ENCODE measurements at places on chromosomes 1 and 21.

DNA sequence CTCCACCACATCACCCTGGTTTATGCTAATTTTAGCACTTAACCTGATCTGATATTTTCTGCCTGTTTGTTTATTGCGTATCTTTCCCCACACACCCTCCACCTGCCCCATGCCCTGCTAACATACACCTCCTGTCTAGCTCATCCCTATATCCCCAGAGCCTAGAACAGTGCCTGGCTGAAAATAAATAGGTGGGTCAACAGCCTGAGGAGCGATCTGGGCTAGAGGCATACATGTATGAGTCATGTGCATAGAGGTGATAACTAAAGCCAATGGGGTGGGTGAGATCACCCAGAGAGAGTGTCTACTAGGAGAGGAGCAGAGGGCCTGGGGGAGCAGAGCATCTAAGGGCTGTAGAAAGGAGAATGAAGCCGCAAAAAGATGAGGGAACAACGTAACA, 2.7 kb downstream of the HTR1D start:
- DNase-seq: no peak

DNA sequence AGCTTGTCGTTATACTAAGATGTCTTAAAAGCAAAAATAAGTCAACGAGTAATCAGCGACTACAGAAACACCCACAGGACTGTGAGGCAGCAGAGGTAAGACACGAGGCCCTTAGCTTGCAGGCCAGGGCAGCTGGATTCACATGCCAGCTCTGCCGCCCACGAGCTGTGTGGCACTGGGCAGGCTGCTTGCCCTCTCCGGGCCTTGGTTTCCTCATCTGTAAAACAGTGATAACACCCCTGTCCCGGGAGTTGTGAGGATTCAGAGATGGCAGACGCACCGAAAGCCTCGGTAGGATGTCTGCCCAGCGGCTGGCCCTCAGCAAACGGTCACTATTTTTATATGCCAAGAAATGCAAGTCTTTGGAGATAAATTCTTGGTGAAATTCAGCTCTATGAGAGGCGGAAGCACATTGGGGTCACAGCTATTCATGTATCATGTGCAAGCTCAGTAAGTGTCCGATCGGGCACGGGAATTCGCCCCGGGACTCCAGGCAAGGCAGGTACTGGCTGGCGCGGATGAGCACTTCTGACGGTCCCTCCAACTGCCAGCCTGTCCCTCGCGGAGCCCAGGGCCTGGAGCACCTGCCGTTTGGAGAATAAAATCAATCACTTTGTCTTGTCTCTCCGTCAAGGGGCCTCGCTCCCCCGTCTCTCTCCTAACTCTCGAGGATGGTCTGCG, 1.1 kb downstream of the C2CD2 start:
- no peak for DNase-seq

DNA sequence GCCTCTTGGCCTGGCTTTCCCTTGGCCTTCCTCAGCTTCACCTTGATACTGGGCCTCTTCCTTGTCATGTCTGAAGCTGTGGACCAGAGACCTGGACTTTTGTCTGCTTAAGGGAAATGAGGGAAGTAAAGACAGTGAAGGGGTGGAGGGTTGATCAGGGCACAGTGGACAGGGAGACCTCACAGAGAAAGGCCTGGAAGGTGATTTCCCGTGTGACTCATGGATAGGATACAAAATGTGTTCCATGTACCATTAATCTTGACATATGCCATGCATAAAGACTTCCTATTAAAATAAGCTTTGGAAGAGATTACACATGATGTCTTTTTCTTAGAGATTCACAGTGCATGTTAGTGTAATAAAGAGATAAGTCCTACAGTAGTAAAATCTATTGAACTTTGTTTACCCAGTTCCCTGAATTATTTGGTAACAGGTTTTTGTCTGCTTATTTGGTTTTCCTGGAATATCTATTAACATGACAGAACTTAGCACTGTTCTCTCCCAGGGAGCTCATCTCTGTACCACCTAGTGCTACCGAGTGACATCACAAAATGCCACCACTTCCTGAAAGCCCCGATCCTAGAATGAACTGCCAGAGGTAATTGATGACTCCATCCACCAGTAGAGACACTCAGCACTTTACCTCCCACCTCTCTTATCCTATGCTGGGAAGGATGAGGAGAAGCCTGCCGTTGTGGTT, 22.2 kb downstream of the UBE2T start:
- no peak for DNase-seq

GRCh38 chr1:198047913-198048312, 108.9 kb upstream of the NEK7 start:
- no peak for DNase-seq

DNA sequence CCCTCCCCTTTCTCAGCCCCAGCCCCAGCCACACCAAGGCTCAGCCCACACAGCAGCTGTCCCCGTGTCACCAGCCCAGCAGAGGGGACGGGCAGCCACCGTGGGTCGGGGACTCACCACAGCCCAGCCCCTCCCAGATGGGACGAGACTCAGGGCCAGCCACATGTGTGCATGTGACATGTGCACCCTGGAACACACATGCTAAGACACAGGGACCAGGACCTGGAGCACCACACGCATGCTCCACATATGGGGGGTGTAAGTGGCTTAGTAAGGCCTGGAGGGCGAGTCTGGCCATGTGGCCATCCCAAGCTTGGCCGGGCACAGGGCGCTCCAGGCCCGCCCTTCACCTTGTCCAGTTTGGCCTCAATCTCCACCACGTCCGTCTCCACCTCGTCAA, 4.0 kb downstream of the ACAP3 start:
- no peak for DNase-seq

- no peak for DNase-seq
Observed at GRCh38 chr1:14773396-14774025, 175.0 kb downstream of the KAZN start.

DNA sequence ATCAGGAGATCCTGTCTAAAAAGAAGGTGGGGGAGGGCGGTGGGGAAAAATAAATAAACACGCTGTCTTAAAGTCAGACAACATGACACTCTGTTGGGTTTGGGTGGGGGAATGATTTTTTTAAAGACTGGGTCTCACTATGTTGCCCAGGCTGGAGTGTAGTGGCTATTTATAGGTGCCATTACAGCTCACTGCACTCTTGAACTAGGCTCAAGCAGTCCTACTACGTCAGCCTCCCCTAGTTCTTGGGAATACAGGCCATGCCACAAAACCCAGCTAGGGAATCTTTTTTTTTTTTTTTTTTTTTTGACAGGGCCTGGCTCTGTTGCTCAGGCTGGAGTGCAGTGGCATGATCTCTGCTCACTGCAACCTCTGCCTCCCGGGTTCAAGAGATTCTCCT, 2.4 kb upstream of the SNRPE start:
- no peak for DNase-seq

All from astrocyte (in vitro differentiated cells and primary cell).